ENCODE measurements at places on chromosomes 3 and 15. TPM values are rescaled to one million over a fixed set of nuclear protein-coding genes. Genes with fewer than 3 reads are reported as not detected.

The TXNRD3 gene
- total RNA-seq, result 0.97 TPM

GRCh38 chr15:75799190-75799589, 44.1 kb upstream of the UBE2Q2 start:
- DNase-seq, result no peak

DNA sequence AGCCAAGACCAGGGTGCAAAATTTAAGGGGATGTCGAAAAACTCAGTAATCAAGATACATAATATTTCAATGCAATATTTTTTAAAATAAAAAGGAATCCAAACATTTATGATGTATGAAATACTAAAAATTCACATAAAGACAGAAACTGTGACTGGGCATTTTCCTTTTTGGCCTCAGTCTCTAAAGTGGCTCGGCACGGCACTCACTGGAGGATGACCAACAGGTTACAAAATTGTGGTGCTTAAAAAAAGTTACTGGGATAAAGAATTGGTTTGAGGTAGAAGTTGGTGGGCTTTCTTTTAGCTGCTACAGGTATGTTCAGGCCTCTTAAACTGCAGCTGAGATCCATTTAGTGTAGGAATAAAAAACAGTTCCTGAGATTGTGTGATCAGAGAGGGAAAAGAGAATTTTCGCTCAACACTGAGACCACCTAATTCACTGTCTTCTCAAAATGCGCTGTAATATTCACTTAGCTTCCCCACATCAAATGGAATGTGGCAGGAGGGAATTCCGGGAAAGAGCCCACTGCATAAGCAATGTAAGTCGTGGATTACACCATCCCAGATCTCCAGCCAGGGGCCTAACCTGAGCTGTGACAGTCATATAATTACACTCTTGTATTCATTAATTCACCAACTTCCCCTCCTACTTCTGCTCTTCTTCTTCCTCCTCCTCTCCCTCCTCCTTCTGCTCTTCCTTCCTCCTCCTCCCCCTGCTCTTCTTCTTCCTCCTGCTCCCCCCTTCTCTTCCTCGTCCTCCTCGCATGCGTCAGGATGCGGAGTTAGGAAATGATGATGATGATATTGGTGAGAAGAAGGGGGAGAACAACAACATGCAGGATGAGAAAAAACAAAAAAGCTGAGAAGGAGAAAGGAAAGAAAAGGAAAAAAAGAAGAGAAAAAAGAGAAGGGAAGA, 45.9 kb downstream of the HES1 start:
- no peak for DNase-seq

The FGD5 gene
- 0.06 TPM for total RNA-seq

The CHST2 gene
- total RNA-seq, result 1.1 TPM

The AQP9 gene
- total RNA-seq, result 0.32 TPM

The CFAP92 gene
- 0.38 TPM for total RNA-seq

DNA sequence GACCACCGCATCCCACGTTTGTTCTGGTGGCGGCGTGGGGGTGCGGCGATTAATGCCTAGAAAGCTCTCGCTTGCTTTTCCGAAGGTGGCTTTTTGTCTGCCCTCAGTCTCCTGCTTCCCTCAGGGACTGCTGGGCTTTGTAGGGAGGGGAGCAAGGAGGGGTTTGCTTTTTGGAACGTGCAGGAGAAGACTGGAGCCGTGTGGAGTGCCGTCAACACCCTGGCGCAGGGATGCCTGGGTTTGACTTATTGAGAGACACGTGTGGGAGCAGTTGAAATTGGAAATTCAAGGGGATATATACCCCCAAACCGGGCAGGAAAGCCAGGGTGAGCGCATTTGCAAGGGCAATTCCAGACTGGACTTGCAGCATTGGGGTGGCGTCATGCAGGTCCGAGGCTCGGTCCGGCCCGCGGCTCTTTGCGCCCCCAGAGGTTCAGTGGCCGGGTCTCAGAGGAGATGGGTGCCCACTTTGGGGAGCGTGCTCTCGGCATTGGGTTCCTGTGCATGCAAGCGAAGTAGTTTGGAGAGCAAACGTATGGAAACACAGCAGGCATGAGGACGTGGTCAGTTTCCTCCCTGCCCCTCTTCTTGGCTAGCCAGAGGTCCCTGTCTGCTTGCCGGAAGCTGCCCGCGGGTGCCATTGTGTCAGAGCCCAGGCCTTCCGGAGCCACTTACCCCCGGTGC, 2.1 kb downstream of the EPHB1 start:
- DNase-seq, result no peak

- DNase-seq, result no peak
Observed at GRCh38 chr3:65953881-65954733, 84.6 kb downstream of the MAGI1 start.

DNA sequence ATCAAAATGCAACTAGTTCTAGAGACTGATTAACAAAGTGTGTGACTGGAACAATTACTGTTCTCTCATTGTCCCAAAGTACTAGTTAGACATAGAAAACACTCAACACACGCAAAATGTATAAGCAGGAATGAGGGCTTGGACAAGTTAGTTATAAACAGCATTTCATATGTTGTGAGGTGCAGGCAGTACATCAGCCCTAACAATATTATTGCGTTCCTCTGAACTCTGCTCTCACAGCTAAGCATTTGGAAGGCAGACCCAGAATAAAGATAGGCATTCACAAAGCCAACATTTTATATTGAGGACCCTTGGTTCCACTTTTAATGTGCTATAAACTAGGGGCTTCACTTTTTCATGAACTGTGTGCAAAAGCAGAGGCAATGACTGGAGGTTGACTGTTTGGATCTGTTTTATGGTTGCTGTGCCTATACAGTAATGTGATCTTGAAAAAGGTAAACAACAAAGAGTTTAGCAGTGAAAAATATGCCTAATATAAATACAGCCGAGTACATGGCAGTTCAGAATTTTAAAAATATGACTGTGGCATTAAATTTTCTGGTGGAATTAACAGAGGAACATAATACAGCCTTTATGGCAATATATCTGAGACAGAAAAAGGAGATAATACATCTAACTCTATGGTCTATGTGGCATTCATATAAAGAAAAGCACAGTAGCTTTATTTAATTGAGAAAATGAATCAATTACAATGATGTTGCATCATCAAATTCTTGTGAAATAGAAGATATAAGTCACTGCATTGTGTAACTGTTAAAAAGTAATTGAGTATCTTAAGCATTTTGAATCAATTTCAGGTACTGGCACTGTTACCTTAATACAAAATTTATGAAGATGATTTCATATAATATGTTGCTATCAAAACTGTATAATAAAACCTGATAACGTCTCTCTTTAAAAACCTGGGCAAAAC, 80.0 kb upstream of the SKOR1 start:
- no peak for DNase-seq

All from CD4-positive, alpha-beta memory T cell (primary cell).